Tongue (tissue), 3 donors: ENCODE measurements at places on chromosomes 3 and 15.
A peak's percentile ranks its signal among the peaks of the same experiment; 100 is the strongest.

GRCh38 chr3:15283702-15284101 is 48.7 kb downstream of the SH3BP5 start:
- no peak for DNase-seq

DNA sequence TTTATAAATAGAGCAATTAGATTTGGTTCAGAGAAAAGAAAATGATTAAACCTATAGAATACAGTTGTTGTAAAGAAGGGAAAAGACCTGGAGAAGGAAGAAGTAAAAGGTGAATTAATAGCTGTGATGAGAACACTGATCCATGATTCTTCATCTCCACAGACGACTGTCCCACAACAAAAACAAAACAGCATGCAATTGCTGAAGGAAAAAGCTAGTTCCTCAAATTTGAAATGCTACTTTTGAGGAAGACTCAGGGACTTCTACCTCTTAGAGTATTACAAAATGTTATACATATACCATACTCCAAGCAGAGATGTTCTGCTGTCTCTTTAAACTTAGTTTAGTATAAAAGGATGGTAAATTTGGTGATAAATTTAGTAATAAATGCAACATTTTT is 21.5 kb downstream of the ALCAM start:
- DNase-seq = no peak

DNA sequence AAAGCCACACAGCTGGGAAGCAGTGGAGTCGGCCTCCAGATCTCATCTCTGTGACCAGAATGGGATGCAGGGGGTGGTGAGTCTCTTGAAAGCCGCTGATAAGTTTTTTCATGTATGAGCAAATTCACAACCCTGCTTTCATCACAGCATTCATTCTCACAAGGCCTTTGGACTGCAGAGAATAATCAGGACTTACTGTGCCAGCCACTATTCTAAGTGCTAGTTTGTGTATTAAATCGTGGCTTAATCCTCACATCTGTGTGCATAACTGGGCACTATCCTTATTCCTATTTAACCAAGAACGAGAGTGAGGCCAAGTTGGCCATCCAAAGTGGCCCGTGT is 64.2 kb upstream of the POLG start:
- no peak for DNase-seq

GRCh38 chr3:17111586-17111985 is 226.8 kb downstream of the PLCL2 start:
- no peak for DNase-seq

- DNase-seq = peak; percentile 56
Measured at GRCh38 chr15:93495799-93496637, 407.0 kb upstream of the RGMA start.

DNA sequence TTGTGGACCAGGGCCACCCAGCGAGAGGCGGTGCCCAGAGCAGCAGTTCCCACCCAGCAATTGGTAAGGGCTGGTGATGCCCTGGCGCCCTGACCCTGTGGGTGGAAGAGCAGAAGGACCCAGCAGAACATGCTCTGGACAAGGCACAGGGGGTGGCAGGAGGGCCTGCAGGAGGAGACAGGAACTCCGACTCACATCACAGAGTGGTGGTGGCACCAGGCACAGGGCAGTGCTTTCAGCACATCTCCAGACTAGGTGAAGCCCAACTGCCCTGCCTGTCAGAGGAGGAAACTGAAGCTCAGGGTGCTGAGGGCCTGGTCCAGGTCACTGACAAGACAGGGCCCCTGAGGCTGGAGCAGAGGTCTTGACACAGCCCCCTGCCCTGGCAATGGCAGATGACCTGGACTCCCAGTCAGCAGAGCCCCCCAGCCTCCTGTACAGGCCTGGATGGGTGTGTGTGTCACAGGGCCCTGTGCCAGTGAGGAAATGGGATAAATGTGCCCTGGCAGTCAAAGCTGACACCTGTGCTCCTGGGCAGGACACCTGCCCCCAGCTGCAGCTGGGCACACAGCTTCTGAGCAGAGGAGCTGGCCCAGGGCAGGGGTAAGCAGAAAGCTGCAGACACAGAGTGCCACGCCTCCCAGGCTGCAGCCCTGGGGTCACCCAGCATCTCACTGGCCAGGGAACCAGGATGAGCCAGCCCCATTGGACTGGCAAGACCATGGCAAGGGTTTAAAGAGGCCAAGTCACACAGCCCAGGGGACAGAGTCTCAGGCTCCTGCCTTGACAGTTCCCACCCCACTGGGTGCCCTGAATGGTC is 11.4 kb downstream of the KLF15 start:
- no peak for DNase-seq

GRCh38 chr3:59685432-59685831 is 635.6 kb upstream of the CFAP20DC start:
- no peak for DNase-seq

- no peak for DNase-seq
Measured at GRCh38 chr3:106386050-106386449, 517.2 kb upstream of the CBLB start.

DNA sequence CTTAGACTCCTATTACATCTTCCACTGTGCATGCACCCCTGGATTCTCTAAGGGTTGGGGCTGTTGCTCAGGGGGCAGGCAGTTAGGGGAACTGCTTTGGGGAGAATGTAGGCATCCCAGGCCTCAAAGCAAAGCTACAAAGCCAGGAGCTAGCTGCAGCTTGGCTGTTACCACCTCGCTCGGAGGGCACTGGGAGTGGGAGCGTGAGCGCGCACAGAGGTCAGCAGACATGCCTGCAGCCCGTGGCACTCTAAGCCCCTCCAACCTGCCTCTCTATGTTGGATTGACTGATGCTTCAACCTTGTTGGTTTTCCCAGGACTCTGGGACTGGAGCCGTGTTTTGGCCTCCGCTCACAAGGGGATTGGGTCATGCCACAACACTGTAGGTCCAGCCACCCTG is 69.8 kb downstream of the CPN2 start:
- DNase-seq = no peak

GRCh38 chr3:11143476-11143875 is 10.8 kb upstream of the HRH1 start:
- no peak for DNase-seq

DNA sequence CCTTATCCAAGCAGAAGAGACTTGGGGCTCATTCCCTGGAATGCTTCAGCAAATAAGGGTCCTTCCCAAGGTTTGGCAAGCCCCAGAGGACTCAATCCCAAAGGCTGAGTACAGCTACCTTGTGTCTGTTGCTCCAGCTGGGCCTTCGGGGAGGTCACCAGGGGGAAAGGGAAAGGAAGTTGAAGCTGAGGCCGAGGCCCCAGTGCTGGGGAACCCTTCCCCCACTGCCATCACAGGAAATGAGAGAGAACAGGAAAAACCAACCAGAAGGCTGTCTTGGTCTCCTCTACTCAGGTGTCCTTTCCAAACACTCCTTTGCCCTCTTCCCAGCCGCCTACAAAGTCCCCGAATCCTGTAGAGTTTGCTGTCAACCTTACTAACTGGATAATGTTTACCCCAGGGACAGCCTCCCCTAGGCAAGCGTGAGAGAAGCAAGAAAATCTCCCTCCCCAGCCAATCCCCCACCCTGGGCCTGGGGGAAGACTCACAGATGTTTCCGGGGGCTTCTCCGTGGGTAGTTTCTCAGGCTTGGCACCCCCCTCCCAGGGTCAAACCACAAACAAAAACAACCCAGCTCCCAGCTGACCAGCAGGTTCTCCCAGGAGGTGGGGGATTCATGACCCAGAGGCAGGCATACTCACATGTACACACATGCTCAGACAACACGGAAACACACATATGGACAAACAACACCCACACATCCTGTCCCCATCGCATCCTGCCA is 5.5 kb downstream of the CSRNP1 start:
- peak; percentile 43 for DNase-seq

DNA sequence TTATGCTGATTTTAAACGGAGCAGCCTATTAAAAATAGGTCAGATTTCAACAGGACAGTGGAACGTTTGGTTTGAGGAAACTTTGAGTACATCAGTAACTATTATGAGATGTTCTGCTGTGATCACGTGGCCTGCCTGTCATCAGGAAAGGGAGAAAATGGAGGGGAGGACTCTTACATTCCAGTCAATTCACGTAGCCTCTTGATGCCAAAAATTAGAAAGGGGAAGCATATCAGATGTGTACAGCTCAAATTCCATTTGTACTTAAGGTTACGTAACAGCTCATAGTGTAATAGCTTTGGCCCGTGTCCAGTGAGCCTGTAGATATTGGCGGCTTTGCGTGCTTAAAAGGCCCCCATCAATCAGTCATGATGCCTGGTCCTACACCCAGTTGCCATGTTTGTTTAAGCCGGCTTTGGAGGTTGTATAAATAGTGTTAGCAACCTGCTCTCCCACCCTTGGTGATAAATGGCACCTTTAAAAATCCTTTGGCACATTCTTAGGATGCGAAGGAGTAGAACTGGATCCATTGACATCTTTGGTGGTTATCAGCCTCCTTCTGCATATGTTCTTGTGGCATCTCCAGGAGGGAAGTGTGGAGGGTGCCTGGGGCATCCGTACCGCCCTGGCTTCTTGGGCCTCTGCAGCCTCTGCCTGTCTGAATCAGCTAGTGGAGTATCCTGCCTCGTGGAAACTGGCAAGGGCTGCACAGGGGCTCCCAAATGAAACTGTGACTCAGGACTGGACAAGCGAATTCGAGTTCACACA is 163.9 kb downstream of the THSD4 start:
- DNase-seq = peak; percentile 85

GRCh38 chr3:158094235-158095110 is 11.7 kb downstream of the SHOX2 start:
- no peak for DNase-seq

DNA sequence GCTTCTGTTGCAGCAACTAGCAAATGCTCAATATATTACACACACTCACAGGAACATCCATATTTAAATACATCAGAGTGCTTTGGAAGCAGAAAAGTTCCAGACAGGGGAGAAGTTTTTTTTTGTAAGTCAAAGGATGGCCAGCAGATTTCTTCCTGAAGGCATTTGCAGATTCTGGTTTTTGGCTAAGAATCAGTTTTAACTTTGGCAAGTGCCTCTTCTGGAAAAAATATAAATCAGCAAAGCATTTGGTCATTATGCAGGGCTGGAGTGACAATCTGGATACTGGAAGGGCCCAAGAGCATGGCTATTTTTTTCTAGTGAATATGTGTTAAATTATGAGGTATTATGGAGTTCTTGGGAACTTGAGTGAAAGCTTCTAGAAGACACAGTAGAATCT is 495.3 kb upstream of the ARPP21 start:
- no peak for DNase-seq

DNA sequence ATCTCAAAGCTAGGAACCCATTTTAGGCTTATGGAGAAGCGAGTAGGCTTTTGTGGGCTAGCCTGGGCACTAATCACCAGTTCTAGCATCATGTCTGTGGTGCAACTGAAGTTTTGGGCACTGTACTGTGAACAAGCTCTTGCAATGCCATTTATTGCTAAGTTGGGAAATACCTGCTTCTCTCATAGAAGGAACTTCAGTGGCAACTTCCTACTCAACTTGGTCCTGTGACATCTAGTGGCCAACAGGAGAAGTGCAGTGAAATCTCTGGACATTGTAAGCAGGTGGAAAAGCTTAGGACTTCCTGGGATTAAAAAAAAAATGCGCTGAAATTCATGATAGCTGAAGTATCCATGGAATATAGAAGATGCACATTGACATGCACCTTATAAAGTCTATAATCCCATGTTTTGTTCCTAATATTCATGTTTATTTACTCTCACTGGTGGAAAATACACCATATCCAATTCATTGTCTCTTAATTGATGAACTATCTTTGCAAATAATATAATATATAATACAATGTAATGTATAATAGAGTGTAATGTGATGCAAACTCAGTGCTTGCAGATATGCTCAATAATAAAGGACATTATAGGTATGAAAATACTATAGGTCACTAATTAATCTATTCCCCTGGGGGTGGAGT is 6.5 kb upstream of the ALDH1A3 start:
- DNase-seq = peak; percentile 92
